Fibroblast of the aortic adventitia (primary cell): ENCODE measurements at places on chromosomes 1 and 21.

DNA sequence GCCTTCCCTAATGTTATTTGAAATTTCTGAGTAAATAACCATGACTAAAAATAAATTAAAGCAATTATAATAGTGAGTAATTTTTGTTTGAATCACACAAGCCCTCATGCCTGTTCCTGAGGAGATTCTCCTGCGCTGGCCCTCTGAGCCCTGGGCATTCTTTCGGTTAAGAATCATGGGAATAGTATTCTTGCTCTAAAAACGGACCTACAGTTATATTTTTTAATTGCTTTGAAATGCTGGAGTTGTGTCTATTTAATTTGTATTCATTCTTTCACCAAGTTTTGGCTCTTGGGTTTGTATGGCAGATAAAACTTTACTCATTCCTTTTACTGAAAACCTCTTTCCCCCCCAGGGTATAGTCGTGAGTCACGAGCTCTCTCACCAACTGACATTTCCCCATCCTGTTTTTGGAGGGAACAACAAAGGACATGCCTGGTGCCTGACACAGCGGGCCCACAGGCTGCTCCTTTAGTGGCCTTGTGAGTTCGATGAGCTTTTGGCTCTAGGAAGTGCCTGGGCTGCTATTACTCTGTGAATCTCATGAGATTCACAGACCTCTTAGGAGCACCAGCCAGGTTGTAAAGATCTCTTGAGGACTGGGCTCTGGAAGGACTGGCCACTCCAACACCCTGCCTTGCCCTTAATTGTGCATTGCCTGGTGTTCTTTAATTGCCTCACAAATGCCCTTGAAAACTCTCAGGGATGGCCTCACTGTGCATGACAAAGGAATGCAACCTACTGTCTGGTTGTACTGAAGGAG, 58.6 kb downstream of the DDR2 start:
- DNase-seq = peak; percentile 94

- DNase-seq = peak; percentile 93
These were observed 719.8 kb upstream of the ADGRL4 start for GRCh38 chr1:79726321-79726720.

- peak; percentile 55 for DNase-seq
These were observed 16.4 kb downstream of the PPP2R5A start for GRCh38 chr1:212301580-212301979.

DNA sequence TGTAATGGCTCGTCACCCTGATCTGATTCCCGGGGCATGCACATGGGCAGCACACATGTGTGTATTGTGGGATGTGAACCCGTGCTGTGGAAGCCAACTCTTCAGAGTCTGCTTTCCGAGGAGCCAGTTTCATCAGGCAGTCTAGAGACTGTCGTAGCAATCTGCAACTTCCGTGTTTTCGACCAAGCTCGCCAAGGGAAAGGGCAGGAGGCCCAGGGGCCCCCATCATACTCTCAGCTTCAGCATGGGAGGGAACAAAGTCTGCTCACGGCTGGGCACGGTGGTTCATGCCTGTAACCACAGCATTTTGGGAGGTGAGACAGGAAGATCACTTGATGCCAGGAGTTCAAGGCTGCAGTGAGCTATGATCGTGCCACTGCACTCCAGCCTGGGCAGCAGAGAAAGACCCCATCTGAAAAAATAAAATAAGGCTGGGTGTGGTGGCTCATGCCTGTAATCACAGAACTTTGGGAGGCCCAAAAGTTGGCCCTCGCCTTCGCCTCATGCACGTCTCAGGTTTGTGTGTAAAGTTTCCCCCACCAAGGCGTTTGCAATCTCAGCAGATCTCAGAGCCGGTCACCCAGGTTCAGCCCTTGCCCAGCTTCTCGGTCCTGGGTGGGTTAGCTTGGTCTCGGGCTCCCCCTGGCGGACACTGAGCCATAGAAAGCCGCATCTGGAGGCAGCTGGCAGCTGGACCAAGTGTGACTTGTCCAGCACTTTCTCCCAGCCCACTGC, 48.5 kb upstream of the SLC25A33 start:
- DNase-seq = peak; percentile 89
